ENCODE measurements at places on chromosomes 6 and 20. TPM values are rescaled to one million over a fixed set of nuclear protein-coding genes. Genes with fewer than 3 reads are reported as not detected.

The ERGIC3 gene
- 230 TPM for total RNA-seq

The PKIB gene
- total RNA-seq: not detected

DNA sequence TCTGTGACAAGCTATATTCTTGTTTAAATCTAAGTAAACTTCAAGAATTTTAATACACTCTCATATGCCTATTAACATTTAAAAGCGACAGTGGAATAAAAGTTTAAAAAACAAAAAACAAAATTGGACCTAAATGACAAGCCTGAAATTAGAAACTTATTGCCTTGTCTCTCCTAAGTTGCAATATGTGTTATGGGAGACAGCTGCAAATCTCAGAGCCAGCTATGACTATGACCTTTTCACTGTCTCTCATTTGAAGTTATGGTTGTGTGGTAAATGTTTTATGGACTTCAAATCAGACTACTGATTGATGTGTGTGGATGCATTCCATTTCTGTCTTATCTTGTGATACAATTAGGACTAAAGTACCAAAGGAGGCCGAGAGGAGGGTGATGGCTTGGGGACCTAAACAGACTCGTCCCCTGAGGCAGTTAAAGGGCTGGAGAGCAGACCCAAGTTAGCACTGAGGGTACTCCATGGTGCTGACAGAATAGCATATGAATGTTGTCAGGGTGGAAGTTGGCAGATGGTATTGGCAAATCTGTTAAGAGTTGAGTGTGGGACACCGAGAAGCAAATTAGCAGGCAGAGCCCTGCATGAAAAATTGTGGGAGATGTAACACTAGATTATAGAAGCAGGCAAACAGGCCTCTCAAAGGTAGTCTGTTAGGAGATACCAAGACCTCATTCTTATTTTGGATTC, 930.1 kb upstream of the MAN1A1 start:
- H3K27me3 ChIP-seq: no peaks in the 10 kb centered on the region
- no peak overlapping the region for H3K4me3 ChIP-seq
- H3K4me1 ChIP-seq: no peaks in the 10 kb centered on the region
- H3K36me3 ChIP-seq: no peaks in the 10 kb centered on the region
- no peak overlapping the region for H3K27ac ChIP-seq

DNA sequence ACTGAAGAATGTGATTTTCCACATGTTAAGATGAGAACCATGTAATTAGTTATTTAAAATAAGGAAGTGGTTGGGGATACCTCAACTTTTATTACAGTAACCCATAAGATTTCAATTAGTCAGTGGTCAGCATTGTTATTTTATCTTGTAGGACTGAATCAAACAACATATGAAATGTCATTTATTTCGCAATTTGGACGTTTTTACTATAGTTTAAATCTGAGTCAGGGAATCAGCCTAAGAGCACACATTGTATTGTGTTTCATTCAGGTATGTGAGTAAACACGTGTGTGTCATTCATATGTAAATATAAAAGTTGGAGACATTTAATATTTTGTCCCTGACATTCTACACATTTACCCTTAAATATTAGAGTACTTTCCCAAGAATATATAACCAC, 1418.7 kb downstream of the GRIK2 start:
- no peaks in the 10 kb centered on the region for H3K36me3 ChIP-seq
- H3K4me1 ChIP-seq: no peaks in the 10 kb centered on the region
- no peak overlapping the region for H3K4me3 ChIP-seq
- no peaks in the 10 kb centered on the region for H3K27me3 ChIP-seq
- H3K27ac ChIP-seq: no peak overlapping the region

- no peak overlapping the region for H3K27ac ChIP-seq
- no peaks in the 10 kb centered on the region for H3K27me3 ChIP-seq
- no peak for DNase-seq
- no peak overlapping the region for H3K4me3 ChIP-seq
- H3K36me3 ChIP-seq: no peaks in the 10 kb centered on the region
Measured at GRCh38 chr20:48737434-48738093, 90.2 kb downstream of the PREX1 start.

DNA sequence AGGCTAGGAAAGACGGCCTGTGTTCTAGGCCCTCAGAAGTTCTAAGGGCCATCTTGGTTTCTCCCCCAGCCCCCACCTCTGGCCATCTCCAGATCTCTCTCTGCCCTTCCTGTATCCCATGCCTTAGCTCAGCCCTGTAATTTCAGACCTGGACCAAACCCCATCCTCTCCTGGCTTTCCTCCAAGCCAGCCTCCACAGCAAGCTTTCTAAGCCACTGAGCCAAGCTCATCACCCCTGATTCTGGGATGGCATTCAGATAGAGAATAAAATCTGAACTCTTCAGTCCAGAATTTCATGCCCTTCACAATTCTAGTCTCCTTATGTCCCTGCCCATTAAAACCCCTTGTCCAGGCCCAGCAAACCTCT, 18.9 kb upstream of the CCM2L start:
- no peaks in the 10 kb centered on the region for H3K36me3 ChIP-seq
- DNase-seq: no peak
- no peak overlapping the region for H3K4me3 ChIP-seq
- H3K27ac ChIP-seq: no peak overlapping the region
- peaks cover 28% of the 10 kb centered on the region for H3K27me3 ChIP-seq

DNA sequence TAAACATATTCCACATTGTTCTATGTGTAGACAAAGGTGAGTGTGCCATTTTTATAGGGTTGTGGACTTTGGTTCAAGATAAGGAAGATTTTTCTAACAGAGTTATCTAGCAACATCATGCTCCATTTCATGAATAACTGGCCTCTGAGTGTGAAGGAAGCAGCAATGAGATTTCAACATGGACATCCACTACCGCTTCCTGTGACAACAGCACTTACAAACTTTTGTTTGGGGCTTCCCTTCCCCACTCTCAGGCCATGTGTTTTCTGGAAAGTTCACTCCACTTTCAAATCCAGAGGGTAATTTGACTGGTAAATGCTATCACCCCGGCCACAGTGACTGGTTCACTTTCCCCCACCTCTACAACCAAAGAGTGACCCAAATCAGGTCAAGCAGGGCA, 38.1 kb upstream of the PROKR2 start:
- H3K4me1 ChIP-seq: no peaks in the 10 kb centered on the region
- no peak overlapping the region for H3K4me3 ChIP-seq
- no peak for DNase-seq
- H3K36me3 ChIP-seq: no peaks in the 10 kb centered on the region
- no peaks in the 10 kb centered on the region for H3K27me3 ChIP-seq

GRCh38 chr6:71406865-71407860, 118.6 kb downstream of the OGFRL1 start:
- DNase-seq: no peak
- no peaks in the 10 kb centered on the region for H3K36me3 ChIP-seq
- no peaks in the 10 kb centered on the region for H3K27me3 ChIP-seq
- H3K4me1 ChIP-seq: peaks cover 53% of the 10 kb centered on the region

DNA sequence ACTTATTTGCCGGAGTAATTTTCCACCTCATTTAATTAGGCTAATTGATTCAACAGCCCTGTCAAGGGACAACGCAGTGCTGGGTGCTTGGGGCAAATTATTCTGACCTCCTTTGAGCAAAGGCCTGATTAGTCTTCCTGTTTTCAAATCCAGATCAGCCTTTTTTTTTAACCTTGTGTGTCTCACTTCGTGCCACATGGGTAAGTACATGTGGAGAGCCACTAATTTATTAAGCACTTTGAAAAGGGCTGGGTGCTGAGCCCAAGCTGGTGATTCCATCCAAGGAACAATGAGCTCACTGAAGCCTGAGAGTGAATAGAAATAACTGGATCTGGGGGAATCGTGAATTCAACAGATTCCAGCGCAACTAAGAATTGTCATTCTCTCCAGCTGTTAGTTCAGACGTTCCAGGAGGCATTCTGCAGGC, 229.3 kb downstream of the CLIC5 start:
- H3K27me3 ChIP-seq: no peaks in the 10 kb centered on the region
- no peak for DNase-seq
- H3K4me3 ChIP-seq: no peak overlapping the region
- H3K36me3 ChIP-seq: no peaks in the 10 kb centered on the region
- no peaks in the 10 kb centered on the region for H3K4me1 ChIP-seq
- H3K27ac ChIP-seq: no peak overlapping the region

DNA sequence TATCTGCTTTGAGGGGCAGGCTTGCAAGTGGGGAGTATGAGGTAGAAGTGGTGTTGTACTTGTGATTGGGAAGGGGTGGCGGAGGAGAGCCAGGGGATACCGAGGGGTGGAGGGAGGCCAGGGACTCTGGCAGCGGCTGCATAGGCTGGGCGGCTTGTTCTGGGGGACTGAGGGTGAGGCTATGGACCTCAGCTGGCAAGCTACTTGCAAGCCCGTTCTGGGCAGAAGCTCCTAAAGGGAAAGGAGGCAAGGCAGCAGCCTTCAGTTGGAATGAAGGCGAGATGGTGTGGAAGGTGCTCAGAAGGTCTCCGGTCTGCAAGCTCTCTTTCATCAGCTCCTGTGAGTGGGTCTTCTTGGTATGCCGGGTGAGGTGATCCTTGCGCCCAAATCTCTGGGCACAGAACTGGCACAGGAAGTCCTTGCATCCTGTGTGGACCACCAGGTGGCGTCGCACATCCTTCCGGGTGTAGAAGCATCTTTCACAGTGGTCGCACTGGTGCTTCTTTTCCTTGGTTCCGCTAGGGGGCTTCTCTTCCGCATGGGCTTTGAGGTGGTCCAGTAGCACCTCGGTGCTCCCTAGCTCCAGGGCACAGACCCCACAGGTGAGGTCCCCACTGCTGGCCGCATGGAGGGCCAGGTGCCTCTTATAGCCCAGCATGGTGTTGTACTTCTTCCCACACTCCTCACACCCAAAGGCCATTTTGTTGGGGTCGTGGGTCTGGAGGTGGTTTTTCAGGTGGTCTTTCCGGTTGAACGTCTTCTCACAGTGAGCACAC, 66.0 kb downstream of the PLAGL1 start:
- H3K27ac ChIP-seq: no peak overlapping the region
- no peaks in the 10 kb centered on the region for H3K27me3 ChIP-seq

DNA sequence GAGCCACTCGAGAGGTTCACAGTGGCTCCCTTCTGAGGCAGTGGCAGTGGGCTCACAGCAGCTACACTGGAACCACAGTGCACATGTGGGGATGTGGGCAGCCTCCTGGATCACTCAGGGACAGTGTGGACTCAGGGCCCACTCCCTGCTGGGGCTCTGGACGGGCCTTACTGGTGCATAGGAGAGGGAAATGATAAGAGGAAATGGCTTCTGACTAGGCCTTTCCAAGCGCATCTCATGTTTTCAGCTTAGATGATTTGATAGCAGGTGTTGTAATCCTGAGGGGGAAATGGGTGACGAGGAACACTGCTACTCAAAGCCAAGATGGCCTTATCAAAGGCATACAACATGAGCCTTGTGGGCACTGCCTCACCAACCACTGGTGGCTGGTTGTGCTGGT, 44.0 kb downstream of the PANK2 start:
- H3K36me3 ChIP-seq: no peaks in the 10 kb centered on the region
- H3K27me3 ChIP-seq: no peaks in the 10 kb centered on the region
- H3K4me3 ChIP-seq: peak overlapping the region; percentile 51
- DNase-seq: no peak
